ENCODE measurements at places on chromosomes 1 and 21. TPM values are rescaled to one million over a fixed set of nuclear protein-coding genes. Genes with fewer than 3 reads are reported as not detected.

- no peak for DNase-seq
Measured at GRCh38 chr21:45864436-45864835, 117.1 kb upstream of the COL6A1 start.

DNA sequence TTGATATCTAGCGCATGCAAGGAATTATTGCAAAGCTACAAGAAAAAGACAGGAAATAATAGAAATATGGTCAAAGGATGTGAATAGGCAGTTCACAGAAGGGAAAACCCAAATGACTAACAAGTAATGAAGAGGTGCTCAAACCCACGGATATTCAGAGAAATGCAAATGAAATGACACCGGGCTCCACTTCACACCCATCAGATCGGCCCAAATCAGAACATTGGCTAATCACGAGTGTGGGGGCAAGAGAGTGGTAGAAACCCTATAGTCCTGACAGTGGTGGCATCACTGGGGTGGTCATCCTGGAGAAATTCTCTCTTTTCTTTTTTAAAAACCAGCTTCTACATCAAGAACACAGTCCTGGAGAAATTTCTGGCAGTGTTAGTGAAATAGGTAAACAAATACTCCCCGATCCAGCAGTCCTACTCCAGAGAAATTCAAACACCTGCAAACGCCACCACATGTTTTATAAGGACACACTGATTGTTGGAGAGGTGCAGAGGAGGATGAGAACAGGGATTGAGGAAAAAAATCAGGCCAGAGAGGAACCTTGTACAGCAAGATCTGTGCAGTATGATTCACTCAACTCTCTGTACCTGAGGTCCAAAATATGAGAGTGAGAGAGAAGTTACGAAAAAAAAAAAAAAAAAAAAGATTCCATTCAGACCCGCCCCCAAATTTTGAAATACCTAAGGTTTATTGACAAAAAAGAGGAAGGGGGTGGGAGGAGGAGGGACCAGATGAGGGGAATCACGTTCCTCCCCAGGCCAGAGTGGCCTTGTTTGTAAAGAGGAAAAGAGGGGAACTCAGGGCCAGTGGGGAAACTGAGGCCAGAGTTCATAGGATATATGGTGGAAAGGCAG lies 9.2 kb upstream of the TNFRSF1B start:
- no peak for DNase-seq

DNA sequence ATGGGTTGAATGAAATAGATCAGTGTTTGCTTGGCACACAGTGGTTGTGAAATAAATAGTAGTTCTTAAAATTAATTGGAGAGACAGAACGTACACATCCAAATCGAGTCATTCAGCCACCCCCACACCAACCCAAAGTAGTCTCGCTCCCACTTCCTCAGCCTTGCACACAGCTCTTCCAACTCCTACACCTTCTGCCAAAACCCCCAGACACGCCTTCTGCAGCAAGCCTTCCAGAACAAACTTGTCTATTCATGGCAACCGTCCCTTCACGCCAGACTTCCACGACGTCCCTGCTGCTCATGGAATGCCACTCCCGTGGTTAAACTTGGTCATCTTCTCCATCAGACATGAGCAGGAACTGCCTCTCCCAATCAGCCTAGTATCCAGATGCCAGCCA lies 37.5 kb upstream of the RD3 start:
- no peak for DNase-seq

DNA sequence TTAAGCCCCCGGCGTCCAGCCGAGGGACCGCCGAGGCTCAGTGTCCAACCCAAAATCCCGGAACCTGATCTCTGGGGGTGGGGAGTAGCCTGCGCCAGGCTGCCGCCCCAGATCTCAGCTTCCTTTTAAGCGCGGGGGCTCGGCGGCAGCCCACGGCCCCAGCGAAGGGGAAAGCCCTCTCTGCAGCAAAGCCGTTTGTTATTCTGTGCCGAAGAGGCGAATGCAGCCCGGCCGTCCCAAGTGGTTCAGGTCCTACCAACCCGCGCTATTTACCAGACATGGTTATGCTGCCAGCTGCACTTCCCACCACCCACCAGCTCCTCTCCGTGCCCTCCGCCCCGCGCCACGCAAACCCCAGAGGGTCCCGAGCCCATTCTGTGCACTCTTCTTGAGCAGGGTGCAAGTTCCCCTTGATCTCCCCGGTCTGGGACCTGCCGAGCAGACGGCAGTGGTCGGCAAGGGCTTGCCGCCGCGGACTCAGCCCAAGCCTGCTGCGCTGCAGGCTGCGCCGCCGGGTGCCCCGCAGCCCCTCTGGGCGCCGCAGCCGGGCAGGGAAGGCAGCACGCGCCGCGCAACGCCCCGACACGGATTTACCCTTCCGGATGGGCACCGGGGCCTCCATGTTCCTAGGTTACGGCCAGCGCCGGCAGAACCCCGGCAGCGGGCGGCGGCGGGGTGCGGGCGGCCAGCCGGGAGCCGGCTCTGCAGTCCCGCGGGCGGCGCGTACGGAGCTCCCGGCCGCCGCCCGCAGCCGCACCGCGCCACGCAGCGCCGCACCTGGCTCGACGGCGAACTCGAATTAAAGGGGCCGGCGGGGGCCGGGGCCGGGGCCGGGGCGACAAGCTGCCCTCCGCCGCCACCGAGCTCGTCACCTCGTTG lies 738 bp upstream of the KCNA2 start:
- DNase-seq: no peak

DNA sequence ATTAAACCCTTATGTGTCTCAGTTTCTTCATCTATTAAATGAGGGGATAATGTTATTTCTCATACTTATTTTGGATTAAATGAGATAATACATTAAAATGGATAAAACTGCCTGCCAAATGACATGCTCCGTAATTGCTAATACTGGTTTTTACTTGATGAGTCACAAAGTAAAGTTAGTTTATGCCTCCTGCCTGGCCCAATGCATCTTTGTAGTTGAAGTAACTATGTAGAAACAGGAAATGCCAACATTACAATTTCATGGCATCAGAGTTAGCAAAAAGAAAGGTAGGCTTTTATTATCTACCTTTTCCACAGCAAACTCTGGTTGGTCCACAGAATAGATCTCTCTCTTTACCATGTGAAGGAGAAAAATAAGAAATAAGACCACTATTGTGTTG lies 214.5 kb downstream of the TBX15 start:
- no peak for DNase-seq

DNA sequence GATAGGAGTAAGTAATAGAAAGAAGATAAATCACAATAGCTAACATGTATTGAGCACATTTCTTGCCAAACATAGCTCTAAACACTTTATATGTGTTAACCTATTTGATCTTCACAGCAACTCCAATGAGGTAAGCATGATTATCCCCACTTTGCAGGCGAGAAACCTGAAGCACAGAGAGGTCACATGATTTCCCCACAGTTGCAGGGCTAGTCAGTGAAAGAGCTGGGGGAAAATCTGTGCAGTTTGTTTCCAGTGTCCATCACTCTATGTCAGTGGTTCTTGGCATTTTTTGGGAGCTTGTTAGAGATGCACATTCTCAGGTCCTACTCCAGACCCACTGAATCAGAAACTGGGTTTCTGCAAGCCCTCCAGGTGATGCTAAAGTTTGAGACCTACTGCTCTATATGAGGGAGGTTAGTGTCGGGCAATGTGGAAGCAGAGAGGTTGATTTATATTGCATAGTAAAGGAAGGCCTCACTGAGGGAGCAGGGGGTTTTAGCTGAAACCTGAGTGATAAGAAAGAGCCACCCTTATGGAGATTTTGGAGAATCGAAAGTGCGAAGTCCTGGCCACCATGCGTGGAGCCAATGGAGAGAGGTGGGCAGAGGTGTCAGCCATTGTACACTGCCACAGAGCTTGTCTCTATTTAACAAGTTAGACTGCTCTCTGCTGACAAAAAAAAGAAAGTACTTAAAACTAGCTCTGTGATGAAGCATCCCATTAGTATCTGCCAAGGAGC lies 20.9 kb downstream of the MCOLN3 start:
- DNase-seq: no peak

Gene RBP7
- total RNA-seq: not detected

Gene BRINP3
- total RNA-seq: not detected

DNA sequence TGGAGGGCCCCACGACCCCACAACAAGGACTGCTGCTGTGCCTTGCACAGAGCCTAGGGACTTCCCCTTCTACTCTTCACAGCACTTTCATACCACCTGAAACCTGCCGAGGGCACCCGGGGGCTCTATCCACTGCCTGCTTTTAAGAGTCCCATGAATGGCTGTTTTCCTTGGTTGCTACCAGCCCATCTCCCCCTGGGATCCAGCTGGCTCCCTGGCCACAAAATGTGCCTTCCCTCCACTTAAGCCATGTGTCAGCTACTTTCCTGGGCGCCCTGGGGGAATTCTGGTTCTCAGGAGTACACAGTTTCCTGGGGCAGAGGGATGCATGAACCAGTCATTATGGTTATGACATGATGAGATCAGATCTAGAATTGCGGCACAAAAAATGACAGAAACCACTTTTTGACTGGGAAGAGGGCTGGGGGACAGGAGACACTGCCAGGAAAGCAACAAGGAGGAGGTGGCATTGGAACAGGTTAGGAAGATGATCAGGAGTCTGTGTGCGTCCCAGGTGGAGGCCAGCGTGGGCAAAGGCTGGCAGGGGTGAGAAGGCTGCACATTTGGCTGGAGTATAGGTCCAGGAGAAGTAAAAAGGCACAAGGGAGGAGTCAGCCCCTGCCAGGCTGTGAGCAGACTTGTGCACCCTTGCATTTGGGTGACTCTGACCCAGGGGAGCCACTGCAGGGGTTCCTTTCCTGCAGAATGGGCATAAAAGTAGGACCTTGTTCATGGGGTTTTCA lies 3.2 kb upstream of the TNFRSF8 start:
- no peak for DNase-seq

Gene ZNF687
- 18.6 TPM for total RNA-seq

DNA sequence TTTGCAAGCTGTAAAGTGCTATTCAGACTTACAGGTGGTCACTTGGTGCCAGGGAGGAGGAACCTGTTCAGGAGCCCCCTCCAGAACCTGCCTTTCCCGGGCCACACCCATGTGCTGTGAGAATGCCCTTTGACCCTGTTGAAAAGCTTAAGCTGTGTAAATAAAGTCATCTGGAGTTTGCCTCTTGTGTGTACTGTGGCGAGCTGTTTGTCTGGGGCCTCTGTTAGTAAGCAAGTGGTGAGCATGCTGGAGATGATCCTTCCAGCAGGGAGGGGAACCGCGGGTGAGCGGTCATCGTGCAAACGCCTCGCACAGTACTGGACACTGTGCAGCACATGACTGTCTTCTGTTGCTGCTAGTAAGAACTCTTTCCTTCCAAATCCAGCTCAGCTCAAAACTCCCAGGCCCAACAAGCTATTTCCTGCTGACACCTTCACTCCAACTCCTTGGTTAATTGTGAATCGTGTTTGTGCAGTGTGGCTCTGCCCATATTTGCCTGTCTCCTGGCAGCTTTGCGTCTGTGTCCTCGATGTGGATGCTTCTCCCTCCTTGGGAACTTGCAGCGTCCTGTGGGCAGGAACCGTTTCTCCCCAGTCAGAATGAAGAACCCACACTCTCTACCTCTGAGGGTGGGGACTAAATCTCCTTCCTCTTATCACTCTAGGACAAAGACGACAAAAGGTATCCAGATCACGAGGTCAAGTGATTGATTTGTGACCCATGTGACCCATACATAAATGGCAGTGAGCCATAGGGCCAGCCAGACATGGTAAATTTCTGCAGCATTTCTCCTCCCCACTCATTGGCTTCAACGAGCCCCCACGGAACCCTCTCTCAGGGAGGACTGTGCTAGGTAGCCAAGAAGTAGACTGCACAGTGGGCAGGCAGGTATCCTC lies 13.9 kb upstream of the BTG2 start:
- no peak for DNase-seq

Gene AGBL4
- total RNA-seq: not detected

DNA sequence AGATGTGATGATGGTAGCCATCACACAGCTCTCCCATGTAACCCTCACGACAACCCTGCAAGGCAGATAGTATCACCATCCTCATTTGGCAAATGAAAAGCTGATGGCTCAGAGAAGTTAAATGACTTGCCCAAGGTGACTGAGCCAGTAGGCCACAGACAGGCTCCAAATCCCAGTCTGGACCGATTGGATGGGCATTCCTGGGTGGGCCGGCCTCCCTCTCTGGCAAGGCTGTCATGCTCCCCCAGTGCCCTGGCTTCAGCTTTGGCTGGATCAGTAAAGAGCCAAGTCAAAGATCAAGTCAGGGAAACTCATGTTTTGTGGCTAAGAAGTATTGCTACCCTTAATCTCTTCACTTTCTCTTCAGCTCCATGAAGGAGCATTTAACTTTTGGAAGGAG lies 41.2 kb downstream of the CDCP2 start:
- peak; percentile 41 for DNase-seq

DNA sequence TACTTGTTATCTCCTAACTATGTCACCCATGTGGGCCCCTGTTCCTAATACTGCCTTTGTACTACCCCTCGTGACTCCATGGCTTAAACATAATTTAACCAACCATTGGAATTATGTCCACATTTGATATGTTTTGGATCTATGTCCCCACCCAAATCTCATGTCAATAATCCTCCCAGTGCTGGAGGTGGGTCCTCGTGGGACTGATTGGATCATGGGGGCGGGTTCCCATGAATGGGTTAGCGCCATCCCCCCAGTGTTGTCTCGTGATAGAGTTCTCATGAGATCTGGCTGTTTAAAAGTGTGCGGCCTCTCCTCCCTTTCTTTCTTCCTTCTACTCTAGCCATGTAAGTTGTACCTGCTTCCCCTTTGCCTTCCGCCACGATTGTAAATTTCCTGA lies 9.8 kb downstream of the CBR1 start:
- DNase-seq: no peak

- DNase-seq: no peak
Measured at GRCh38 chr21:36922861-36923260, 43.6 kb downstream of the HLCS start.

GRCh38 chr1:19559641-19560040 lies 74.3 kb upstream of the CAPZB start:
- no peak for DNase-seq

- no peak for DNase-seq
Measured at GRCh38 chr1:209689477-209689876, 14.3 kb downstream of the G0S2 start.

- DNase-seq: no peak
Measured at GRCh38 chr1:204296431-204296988, 63.2 kb downstream of the PLEKHA6 start.
